M059J (cell line): ENCODE measurements at places on chromosomes 5 and 9.

- DNase-seq, result no peak
These were observed 129.9 kb downstream of the ZSWIM6 start for GRCh38 chr5:61461926-61462325.

DNA sequence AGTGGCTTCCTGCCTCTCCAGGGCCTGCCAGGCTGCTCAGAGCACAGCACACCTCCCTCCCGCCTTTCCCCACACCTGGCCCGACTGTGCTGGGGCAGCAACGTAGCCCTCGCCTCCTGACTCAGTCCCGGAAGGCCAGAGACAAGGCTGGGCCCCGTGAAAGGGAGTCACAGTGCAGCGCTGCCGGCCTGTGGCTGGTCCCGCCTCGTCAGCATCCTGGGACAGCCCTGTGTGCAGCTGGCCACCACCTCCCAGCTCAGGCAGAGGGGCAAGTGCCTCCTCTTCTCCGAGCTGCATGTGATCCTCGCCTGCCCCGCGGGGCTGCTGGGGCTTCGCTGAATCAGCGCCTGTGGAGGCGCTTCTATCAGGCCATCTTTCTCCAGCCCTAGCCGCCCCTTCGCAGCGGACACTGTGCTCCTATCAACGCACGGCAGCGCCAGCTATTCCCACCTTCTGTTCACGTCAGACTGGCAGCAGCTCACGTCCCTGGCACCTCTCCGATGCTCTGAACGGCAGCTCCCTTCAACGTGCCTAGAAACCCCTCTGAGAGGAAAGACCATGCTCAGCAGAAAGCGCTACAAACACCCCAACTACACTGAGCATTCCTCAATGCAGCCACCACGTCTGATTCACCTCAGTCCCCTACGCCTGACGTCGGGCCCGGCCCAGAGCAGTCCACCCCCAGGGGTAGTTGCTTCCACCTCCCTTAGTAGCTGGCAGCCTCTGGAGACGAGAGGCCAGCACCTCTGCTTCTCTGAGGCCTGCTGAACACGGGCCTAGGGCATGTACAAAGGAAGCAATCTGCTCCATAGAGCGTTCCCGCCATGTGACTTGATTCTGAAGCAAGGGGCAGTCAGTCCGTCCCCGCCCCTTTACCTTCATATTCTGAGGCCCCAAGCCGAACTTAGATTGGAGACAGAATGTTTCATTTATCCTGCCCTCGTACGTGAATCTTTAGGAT lies 78.8 kb downstream of the GPR21 start:
- DNase-seq, result no peak

- no peak for DNase-seq
These were observed 64.3 kb upstream of the BOD1 start for GRCh38 chr5:173680660-173681242.

DNA sequence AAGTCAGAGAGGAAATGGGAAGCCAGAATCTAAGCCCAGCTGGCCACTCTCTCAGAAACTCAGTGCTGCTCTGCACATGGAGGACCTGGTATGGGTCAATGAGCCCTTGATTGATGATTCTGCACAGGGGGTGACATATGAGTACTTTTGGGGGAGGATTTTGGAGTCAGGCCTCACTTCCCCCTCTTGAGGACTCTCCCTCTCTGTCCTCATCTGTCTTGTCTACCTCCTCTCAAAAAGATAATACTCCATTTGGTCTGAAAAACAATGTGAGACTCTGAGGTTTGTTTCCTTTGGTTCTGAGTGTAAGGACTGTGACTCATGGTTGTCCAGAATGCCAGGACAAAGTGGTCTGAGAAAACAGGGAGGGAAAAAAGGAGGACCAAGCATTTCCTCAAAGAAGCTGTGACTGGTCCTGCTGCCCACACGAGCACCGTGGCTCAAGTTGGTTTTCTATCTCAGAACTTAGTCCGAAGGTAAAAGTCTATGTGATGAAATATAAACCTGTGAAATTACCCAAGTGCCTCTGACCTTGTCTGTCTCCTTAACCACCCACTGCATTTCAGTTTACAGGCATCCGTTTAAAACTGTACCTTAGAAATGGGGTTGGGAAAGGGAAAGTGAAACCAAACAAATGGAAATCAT lies 11.1 kb downstream of the TTC39B start:
- DNase-seq, result peak; percentile 88

DNA sequence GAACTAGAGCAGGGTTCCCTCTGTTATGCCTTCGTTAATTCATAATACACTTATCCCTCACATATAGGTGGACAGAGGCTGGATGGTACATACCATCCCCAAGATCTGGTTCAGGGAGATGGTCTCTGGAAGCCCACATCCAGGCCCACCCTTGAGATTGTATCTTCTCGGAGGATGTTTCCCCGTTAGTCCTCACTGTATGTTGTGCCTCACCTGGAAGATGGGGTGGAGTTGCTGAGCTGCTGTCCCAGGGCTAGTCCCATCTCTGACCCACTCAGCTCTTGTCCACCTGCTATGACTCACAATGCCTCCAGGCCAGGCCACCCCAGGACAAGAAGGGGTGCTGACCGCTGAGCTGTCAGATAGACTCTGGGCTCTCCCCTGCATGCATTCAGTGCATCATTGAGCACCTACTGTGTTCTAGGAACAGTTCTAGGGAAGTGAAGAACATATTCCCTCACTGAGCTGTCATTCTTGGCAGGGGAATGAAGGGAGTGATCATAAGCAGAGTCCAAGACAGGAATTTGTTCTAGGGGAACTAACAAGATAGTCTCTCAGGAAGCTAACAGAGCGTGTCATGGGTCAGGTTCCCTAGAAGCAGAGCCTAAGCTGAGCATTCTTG lies at the start of gene CBY3:
TSS of gene CBY3 (minus strand) at position 255 of the 622 bp plus-strand sequence. CDS start at position 139, 116 bp downstream.
- peak; percentile 51 for DNase-seq

GRCh38 chr9:110582156-110582555 lies 2.6 kb upstream of the SVEP1 start:
- DNase-seq, result peak; percentile 29

GRCh38 chr9:79570448-79571308 lies 1.1 kb upstream of the TLE4 start:
- DNase-seq, result peak; percentile 81

- no peak for DNase-seq
These were observed 22.5 kb upstream of the OR2S2 start for GRCh38 chr9:35980289-35981011.

GRCh38 chr5:64625678-64626077 lies 64.6 kb upstream of the SHISAL2B start:
- no peak for DNase-seq

DNA sequence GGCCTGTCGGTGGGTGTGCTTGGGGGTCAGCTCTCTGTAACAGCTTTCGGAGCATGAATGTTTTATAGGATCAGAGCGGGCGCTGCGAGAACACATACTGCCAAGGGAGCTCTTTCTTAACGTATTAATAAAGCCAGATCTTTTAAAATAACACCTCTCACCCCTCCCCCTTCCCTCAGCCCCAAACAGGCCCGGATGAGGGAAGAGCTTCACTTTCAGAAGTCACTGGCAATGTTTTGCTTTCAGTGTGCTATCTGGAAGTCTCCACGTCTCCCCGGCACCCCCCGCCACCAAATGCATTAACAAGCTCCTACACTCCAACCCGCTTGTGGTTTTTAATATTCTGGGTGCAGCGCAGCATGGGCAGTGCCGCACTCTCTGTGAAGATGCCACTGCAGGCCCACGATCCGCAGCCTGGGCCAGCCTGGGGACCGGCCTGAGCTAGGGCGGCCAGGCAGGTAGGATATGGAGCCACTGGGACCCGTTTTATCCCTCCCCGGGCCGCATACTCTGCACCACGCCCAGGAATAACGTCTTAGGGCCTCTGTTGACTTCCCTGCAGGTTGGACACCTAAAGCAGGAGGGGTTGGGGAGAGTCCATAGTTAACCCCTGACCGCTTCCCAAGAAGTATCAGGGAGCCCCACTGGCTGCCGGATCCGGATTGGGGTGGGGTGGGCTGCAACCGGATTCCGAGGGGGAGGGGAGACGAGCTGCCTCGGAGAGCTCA lies 12.6 kb downstream of the NR2F1 start:
- DNase-seq, result no peak

GRCh38 chr5:88782571-88782970 lies 100.4 kb downstream of the MEF2C start:
- no peak for DNase-seq

DNA sequence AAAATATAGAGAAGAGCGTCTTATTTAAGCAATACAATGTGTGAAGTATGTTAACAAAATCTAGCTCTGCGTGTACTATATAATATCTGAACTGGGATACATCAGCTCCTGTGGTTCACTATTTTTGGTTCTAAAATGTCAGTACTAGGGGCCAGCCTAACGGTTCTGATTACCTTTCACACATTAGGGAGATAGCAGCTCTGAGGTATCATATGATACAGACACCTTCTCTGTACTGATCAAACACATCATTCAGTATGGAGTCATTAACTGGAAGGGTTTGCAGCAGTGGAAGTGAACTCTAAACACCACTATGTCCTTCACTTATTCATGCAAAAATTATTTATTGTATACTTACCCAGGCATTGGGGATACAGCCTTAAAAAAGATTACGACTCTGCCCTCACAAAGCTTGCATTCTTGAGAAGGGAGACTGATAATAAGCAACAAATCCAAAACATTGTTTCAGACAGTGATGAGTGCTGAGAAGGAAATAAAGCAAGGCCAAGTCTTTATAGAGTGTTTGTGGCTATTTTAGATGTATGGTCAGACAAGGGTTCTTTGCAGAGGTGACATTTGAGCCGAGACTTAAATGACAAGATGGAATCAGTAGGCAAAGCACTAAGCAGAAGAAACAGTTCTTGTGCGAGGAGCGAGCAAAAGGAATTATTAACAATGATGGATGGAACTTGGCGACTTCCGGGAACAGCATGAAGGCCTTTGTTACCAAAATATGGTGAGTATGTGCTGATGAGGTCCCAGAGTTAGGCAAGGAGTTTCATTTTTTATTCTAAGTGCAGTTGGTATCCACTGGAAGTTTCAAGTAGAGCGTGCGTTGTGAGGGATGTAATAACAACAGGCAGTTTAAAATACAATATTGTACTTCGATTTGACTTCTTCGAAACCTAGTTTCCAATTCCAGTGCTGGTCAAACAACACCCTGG lies 1.8 kb upstream of the LNPEP start:
- peak; percentile 56 for DNase-seq

DNA sequence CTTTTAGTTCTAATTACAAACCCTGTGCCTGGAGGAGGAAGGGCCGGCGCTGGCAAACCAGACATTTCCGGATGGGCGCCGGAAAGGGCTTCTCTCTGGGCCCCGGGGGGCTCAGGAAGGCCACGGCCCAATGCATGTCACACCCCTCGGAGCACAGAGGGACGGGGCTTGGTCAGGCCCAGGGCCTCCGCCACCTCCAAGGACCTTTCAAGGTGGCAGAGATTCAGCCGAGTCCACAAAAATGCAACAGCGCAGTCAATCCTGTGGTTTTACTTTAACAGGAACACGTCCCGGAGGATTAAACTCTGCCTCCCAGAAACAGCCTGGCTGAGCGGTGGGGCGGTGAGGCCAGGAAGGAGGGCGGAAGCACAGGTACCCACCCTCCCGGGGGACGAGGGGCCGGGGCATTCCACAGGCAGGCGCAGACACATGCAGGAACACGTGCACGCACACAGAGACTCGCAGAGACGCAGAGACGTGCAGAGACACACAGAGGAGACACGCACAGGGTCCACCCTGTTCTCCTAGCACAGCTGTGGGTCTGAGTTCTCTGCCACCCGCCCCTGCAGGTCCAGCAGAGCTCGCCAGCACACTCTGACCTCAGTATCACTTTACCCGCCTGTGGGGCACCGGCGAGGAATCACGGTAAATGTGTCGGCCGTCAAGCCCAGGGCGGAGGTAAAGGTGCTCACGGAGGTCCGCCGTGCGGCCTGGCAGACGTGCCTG lies 23.0 kb downstream of the SLC9A3 start:
- no peak for DNase-seq

DNA sequence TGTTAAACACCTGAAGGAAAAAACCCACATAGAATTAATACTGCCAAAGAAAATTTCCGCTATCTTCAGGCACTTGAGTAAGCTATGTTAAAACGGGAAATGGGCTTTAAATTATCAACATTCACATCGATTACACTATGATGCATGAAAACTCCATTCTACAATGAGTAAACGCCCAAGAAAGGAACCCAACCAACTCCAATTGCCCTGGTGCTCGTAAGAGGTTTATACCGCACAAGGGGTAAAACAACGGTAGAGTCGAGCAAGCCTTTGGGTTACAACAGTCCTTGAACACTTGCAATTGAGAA lies 1.0 kb downstream of the AGTPBP1 start:
- DNase-seq, result no peak

GRCh38 chr5:54990841-54991258 lies 5.5 kb upstream of the ESM1 start:
- peak; percentile 64 for DNase-seq

DNA sequence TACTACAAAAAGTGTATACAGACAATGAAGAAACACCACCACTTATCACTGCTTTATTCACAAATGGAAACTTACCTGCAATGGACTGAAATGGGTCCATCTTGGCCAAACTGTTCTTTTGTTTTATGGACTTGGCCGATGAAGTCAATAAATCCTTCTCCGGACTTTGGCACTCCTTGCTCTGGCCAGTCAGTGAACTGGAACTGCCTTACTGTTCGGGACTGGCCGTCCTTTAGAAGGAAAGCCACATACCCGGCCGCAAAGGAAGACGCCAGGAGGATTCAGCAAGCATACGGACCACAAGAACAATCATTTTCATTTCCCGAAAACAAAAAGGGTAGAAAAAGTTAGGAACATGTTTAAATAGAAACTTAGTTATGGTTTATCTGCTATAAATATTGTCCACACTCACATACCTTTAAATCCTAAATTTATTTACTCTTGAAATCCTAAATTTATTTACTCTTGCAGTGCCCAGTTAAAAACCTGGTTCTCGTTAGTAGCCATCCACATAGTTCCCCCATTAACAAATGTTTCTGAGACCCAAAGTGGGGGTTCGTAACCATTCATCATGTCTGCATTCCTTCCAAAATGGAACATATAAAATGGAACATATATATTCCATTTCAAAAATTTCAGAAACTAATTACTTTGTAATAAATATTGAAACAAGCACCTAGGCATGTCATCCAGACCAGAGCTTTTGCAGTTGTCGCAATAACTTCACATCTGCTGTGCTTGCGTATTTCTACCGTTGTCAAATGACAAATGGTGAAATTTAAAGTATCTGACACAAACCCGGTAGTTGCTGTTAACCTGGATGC lies 532.1 kb upstream of the DMAC1 start:
- DNase-seq, result no peak

GRCh38 chr5:133059621-133060020 lies 7.8 kb downstream of the HSPA4 start:
- DNase-seq, result no peak

- DNase-seq, result no peak
These were observed 58.3 kb upstream of the SPATA31E1 start for GRCh38 chr9:87824216-87824875.
